Gastrocnemius medialis (tissue), 4 donors: ENCODE measurements at places on chromosomes 2 and 18.

DNA sequence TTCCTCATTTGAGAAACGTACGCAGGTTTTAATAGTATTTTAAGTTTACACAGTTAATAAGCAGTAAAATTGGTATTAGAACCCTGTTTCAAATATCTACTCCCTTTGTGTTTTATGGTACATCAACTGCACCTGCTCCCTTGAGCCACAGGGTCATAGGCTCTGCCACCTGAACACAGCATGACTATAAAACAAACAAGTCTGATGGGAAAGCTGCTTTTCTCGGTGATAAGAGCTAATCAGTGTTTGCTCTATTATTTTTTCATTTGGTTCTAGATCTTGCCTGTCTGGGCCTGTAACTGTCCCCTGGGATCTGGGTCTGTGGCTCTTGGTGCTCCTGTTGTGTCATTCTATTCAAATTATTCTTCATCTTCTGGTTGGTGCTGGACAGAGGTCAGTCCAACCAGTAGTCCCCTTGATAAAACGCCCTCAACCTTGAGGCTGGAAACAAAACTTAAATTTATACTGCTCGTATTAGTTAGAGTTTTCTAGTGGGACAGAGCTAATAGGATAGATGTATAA, 314.8 kb upstream of the LRP1B start:
- no peak for DNase-seq

GRCh38 chr2:177172034-177172880, 40.3 kb upstream of the HNRNPA3 start:
- DNase-seq: no peak

GRCh38 chr18:46809145-46809544, 52.3 kb upstream of the ST8SIA5 start:
- no peak for DNase-seq

- no peak for DNase-seq
Observed at GRCh38 chr18:70037431-70038061, 89.9 kb upstream of the CD226 start.

GRCh38 chr2:60549928-60550177, 3.6 kb downstream of the BCL11A start:
- no peak for DNase-seq

DNA sequence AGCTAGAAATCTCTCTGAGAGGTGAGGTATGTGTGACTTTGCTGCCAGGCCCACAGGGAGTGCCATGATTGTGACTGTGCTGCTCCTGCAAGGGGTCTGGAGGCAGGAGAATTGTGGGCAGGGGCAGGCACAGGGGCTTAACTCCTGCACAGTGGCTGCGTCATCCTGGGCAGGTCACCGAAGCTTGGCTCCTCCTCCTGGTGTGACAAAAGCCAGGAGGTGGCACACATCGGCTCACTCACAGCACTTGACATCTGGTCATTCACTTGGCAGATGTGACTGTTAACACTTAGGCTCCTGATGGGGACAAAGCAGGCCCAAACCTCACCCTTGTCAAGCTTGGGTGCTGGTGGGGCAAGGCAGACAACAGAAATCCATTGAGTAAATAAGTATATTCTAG, 36.4 kb upstream of the GLI2 start:
- DNase-seq: no peak
